Chondrocyte (in vitro differentiated cells): ENCODE measurements at places on chromosomes 6 and 20. TPM values are rescaled to one million over a fixed set of nuclear protein-coding genes. Genes with fewer than 3 reads are reported as not detected.

The CDSN gene
- total RNA-seq = 0.12 TPM in 1 of 3 replicates, not detected in the others

The GGT7 gene
- 10.4 to 23.9 TPM (median 23.7 TPM) in 3 replicates for total RNA-seq

- no peak overlapping the region for H3K4me3 ChIP-seq
- no peaks in the 10 kb centered on the region for H3K27me3 ChIP-seq
- DNase-seq = no peak
- no peaks in the 10 kb centered on the region for H3K36me3 ChIP-seq
- H3K27ac ChIP-seq = no peak overlapping the region
Measured at GRCh38 chr6:11659757-11660156, 118.8 kb downstream of the ADTRP start.

GRCh38 chr20:43477193-43477592 is 19.5 kb downstream of the SRSF6 start:
- H3K4me3 ChIP-seq = no peak overlapping the region
- H3K4me1 ChIP-seq = no peaks in the 10 kb centered on the region
- H3K27ac ChIP-seq = no peak overlapping the region
- no peaks in the 10 kb centered on the region for H3K36me3 ChIP-seq
- no peak for DNase-seq
- H3K27me3 ChIP-seq = peaks cover 2% of the 10 kb centered on the region

GRCh38 chr6:91711518-91711917 is 1124.6 kb upstream of the MAP3K7 start:
- H3K4me1 ChIP-seq = no peaks in the 10 kb centered on the region
- H3K4me3 ChIP-seq = no peak overlapping the region
- no peak overlapping the region for H3K27ac ChIP-seq
- no peaks in the 10 kb centered on the region for H3K27me3 ChIP-seq
- no peaks in the 10 kb centered on the region for H3K36me3 ChIP-seq
- DNase-seq = no peak
